ENCODE measurements at places on chromosomes 7 and 10.

- DNase-seq: no peak
These were observed 40.2 kb upstream of the IFRD1 start for GRCh38 chr7:112410092-112410491.

DNA sequence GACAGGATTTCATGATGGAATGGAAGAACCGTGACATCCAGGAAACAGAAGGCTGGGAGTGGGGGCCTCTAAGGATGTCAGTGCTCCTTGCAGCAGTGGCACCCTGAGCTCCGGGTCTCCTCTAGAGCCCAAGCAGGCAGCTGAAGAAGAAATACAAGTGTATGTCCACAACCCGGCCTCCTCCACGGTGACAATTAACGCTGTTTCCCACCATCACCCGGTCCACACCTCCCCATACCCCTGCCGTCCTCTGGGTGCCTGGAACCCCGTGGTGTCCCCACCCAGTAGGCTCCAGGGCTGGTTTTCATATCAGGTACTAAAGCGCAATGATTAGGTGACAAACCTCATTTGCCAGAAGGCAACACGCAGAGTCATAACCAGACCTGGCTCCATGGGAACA lies 30.3 kb downstream of the GRID1 start:
- DNase-seq: no peak

DNA sequence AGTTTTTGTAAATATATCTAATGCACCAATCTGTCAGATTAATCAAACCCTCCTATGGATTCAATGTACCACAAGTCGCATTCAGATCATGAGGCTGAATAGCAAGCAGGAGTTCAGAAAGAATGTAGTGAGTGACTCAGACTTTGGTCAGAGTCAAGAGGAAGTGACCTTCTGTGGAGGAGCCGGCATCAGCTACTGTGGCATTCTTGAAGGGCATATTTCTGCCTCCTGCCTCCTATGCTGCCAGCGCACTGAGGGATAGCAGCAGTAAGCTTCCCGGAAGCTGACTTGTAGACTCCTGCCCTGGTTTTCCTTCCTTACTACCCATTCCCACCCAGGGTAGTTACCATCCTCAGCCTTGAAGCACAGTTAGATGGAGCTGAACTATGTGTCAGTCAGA lies 867.5 kb downstream of the NRG3 start:
- DNase-seq: peak; percentile 9

DNA sequence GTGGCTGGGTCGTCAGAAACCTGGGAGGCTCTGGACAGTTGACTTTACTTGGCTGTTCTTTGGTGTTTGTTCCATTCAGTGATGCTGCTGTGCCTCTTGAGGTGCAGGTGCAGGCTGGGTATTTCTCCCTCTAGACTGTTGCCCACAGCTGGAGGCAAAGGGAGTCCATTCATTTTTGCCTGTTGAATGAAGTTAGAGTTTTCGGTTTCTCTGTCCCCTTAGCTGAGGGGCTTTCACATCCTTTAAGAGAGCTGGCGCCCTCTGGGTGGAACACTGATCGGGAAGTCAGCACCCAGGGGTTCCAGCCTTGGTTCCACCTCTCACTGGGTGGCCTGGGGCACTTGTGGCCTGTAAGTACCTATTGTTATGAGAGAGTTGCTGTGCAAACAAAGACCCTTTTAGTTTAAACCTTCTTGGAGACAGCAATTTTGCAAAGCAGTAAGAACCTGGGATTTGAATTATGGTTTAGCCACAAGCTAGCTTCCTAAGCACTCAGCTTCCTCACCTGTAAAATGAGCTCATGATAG lies 67.2 kb downstream of the GRK5 start:
- DNase-seq: no peak
